ENCODE measurements at places on chromosomes 16 and 17. TPM values are rescaled to one million over a fixed set of nuclear protein-coding genes. Genes with fewer than 3 reads are reported as not detected.

- no peak for DNase-seq
These were observed 12.6 kb upstream of the GFOD2 start for GRCh38 chr16:67731753-67732095.

DNA sequence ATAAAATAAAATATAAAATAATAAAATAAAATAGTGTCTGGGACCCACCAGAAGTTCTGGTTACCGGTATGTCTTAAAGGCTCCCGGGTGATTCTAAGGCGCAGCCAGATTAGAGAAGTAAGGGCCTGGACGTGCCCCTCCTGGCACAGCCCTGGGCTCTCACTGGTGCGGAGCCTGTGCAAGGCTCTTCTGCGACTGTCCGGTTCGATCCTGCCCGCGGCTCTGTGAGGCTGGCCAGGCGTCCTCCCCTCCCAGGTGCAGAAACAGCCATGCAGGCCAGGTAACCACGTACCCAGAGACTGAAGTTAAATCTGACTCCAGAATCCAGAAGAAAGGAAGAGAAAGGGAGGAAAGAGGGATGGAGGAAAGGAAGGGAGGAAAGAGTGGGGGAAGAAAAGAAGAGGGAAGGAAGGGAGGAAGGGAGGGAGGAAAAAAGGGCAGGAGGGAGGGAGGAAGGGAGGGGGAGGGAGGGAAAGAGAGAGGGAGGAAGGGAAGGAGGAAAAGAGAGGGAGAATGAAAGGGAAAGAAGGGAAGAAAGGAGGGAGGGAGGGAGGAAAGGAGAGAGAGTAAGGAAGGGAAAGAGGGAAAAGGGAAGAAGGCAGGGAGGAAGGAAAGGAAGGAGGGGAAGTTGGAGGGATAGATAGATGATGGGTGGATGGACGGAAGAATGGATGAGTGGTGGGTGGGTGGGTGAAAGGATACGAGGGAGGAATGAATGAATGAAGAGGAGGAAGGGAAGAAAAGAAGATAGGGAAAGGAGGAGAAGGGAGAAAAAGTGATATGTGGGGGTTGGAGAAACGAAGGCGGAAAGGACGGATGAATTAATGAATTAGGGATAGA, 42.3 kb downstream of the C16orf82 start:
- DNase-seq, result no peak

- DNase-seq, result no peak
These were observed 9.7 kb downstream of the RAD51C start for GRCh38 chr17:58702045-58702476.

- no peak for DNase-seq
These were observed 37.8 kb downstream of the GDE1 start for GRCh38 chr16:19484096-19484495.

EMP2 gene
- total RNA-seq, result 113 TPM

CD7 gene
- total RNA-seq, result 4.2 TPM

TLCD1 gene
- total RNA-seq, result 20.4 TPM

C16orf96 gene
- not detected for total RNA-seq

IL17C gene
- total RNA-seq, result not detected

GRCh38 chr17:57868910-57869616, 19.2 kb upstream of the MRPS23 start:
- DNase-seq, result no peak

DNA sequence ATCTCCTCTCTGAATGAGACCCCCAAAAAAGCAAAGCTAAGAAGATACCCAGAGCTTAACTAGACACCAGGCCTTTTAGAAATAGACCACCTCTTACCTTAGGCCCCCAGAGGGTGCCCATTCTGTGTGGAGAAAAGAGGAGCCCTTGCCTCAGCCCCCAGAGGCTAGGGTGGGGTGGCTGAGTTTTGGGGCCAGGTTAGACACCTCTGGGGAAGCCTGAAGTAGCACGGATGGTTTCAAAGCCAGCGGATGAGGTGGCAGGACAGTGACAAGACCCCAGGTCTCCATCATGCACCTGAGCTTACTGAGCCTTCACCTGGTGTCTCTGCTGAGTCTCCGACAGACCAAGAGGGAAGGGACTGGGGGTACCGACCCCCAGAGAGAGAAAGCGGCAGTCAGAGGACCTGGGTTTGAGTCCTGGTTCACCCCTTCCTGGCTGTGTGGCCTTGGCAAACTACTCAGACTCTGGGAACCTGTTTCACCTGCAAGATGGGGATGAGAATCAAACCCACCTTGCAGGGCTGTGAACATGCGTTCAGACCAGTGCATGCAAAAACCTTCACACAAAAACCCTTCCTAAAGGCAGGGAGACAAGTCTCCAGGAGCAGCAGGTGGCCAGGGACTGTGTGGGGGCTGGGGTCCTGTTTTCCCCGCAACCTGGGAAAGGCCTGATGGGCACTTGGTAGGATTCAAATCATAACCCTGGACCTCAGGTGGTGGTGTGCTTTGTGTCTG, 7.7 kb downstream of the SCGB1C2 start:
- peak; percentile 12 for DNase-seq

- DNase-seq, result no peak
These were observed 12.7 kb downstream of the KRT12 start for GRCh38 chr17:40854175-40854814.

- DNase-seq, result no peak
These were observed 173.5 kb downstream of the NPIPB11 start for GRCh38 chr16:29232811-29233704.

GRCh38 chr16:69064124-69064763, 41.2 kb upstream of the HAS3 start:
- DNase-seq, result no peak

DNA sequence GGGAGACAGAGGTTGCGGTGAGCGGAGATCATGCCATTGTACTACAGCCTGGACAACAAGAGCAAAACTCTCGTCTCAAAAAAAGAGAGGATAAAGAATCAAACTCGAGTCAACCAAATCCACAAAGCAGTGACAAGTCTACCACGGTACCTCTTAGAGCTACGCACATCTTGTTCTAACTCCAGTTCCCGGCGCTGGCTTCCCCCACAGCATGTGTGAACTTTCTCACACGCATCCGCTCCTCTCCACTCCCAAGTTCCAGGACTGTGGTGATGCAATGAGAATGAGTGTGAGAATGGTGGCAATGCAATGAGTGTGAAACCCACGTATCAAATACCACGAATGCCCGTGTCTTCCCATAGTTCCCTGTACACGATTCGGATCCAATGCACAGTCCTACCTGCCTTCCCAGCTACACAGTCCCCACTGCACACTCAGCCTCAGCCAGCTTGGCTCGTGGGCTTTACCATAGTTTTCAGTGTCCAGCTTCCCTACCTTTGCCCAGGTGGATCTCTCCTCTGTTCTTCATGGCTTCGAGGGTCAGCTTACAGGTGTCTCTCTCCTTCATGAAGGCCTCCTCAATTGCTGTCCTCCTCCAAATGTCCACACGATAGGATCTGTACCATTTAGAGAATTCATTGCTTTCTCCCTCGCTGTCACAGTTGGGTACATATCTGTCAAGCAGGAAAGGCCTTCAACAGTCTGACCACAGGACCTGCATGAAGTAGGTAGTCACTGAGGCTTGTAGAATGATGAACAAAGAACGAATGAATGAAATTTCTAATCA, 9.2 kb upstream of the P2RX5 start:
- DNase-seq, result no peak

DNA sequence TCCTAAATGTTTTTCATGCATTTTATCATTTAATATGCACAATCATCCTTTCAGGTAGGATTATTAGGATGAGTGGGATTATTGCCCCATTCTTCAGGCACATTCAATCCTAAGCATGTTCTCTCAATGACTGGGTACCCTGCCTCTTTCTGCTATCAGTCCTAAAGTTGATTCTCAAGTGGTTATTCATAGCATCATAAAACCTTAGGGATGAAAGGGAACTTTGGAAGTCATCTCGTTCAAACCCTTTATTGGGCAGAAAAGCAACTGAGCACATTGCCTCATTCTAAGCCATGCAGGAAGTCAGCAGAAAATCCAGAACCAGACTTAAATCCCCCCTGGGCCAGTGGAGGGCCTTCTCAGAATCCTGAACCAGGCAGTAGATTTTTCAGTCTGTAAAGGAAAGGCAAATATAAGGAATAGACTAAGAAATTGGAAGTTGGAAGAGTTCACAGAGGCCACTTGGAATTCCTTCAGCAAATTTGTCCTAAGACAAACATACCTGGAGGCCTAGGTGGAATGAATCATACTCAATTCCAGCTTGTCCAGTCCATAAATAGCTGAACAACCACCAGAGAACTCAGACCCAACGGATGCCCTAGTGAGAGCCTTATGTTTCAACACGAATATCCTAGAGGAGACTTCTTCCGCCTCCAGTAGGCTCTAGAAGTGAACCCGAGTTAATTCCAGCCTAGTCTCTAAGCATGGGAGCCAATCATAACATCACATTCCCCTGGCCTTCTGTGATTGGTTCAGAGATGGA, 62.7 kb downstream of the IRX6 start:
- DNase-seq, result no peak

DNA sequence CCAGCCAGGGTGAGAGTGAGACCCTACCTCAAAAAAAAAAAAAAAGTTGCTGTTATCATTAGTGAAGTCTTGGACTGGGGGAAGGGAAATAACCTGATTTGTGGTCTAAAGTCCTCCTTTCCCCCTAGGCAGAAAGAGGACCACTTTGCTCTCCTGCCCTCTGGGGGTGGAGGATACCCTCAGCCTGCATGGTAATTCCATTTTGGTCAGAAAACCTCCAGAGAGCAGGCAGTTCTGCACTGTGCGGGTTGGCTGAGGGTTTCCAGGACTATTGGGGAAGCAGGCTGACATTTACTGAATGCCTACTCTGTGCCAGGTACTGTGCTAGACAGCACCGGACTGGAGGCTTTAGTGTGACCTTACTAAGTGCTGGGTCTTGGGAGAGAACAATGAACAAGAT, 2.6 kb downstream of the ADAP2 start:
- DNase-seq, result no peak
